ENCODE measurements at places on chromosomes 4 and X.

GRCh38 chrX:125205918-125206665 is 113.6 kb upstream of the TEX13C start:
- DNase-seq: peak; percentile 71

DNA sequence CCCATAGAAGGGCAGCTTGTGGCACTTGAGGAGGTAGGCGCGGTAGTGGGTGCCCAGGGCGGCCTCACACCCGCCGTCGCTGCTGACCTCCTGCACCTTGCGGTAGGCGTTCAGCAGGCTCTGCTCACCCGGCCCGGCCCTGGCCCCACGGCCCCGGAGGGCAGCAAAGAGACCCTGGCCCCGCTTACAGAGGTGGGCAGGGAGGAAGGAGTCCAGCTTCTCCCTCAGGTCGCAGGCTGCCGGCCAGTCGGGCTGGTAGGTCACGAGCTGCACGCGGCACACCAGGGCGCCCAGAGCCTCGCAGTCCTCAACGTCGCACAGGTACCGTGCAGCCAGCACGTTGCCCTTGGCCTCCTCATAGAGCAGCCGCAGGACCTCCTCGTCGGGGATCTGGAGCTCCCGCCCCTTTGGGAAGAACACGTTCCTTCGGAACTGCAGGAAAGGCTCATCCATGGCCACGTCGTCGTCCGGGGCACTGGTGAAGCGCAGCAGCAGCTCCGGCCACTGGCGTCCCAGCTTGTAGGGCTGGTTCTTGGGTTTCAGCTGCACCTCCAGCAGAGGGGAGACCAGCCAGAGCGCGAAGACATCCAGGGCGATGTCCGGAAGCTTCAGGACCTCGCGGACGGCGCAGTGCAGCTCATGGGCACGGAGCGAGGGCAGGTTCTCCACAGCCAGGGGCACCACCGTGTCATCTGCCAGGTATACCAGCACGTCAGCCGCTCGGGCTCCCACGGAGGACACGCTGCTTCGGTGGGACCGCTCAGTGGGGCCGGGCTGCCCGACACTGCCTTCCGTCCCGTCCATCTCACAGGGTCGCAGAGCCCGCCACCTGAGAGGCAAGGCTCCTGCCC is 17.1 kb upstream of the LAS1L start:
- DNase-seq: no peak

GRCh38 chr4:48275247-48275646 is 5.6 kb upstream of the TEC start:
- DNase-seq: no peak

- DNase-seq: no peak
Observed at GRCh38 chr4:90306810-90307209, 179.6 kb downstream of the CCSER1 start.

DNA sequence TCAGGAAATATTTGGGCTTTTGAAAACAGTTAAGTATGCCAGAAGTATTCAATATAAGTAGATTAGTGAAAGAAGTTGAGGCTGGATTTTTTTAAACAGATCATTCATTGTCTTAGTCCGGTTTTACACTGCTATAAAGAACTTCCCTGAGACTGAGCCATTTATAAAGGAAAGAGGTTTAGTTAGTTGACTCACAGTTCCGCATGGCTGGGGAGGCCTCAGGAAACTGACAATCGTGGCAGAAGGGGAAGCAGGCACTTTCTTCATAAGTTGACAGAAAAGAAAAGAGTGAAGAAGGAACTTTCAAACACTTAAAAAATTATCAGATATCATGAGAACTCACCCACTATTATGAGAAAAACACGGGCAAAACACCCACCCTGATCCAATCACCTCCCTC is 31.1 kb upstream of the CYLC1 start:
- DNase-seq: no peak

DNA sequence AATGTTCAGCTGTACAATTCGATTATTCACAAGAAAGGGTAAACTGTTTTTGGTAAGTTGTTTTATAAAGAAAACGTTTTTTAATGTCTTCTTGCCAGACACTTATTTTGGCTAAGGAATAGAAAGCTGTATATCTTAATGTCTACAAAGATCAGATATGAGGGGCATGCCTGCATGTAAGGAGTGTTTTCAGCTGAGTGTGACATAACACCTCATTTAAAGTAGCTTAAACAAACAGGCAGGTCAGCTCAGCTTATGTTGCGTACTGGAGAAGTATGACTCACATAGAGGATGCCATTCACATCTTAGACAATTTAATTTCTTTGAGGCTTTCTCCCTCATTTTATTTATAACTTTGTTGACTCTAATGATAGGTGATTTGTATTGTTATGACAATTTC is 30.4 kb downstream of the LAMTOR3 start:
- no peak for DNase-seq

DNA sequence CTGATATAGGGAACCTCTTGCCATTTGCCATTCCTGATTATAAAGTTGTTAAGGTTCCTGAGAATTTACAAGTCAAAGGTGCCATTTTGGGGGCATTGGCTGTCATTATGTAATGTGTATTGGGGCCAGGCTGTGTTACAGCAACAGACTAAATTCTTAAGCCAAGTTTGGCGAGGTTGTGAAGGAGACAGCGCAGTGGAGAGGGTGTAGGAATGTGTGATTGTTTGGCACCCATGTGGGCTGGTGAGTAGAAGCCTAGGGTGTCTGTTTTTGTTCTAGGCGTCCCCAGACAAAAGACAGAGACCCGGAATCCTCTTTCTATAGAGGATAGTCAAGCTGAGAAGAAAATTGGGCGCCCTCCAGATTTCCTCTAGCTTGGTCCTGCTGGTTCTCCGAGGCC is 2535.3 kb downstream of the PCDH7 start:
- no peak for DNase-seq

DNA sequence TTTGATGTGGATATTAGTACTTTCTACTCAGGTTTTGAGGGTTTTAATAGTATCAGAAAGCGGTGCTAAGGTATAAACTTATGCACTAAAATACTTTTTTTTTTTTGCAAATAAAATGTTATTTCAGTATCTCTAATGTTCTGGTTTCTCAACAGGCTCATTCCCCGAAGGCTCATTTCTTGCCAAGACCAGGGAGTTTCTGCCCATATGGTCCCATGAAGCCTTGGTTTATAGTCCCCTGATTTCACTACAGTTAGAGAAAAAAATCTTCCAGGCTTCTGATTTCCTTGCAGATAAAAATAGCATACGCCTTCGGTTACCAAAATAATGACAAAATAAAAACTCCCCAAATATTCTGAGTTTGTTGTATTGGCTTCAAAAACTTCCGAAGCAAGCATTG is 814.2 kb upstream of the PABPC4L start:
- no peak for DNase-seq

DNA sequence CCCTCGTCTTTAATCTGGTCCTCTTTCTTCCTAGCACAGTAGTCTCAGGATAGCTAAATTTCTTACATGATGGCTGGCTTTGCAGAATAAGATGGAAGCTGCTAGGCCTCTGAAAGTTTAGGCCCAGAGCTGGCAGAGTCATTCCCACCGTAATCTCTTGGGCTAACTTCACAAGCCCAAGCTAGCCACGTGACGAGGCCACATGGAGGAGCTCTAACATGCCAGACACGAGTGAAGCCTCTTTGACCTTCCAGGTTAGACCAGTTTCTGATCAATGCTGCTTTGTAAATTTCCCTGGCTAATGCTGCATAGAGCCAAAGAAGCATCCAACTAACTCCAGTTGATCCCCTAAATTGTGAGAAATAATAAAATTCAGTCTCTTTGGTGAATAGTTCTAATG is 9.5 kb upstream of the CENPE start:
- no peak for DNase-seq

- DNase-seq: no peak
Observed at GRCh38 chr4:147050356-147050765, 104.7 kb upstream of the TTC29 start.

GRCh38 chr4:84837751-84838150 is 128.7 kb downstream of the WDFY3 start:
- no peak for DNase-seq

- DNase-seq: no peak
Observed at GRCh38 chrX:17012465-17012864, 66.0 kb downstream of the REPS2 start.

DNA sequence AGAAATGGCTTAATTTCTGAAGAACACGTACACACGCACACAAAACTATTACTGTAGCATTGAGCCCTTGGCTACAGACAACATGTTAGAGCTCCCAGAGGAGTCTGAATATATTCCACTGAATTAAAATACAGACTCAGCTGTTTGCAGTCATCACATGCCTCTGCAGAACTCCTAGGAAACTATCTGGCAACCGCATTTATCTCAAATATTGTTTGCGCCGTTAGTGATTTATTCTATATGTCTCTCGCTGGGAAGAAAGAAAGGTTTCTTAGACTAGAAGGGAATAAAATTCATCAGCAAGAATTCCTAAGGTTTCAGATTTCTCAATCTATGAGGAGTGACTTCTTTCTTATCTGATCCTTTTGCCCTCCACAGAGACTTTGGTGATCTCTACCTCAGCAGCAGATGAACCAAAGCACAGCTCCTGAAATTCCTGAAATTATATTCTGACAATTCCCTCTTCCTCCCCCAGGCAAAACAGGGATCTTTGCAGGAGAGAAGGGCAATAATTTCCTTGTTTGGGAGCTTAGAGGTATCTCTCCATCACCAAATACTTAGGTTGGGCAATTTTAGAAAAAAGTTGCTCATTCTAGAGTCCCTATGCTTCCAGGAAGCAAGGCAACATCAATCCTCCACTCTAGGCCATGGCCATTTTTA is 199.2 kb downstream of the APBB2 start:
- no peak for DNase-seq

DNA sequence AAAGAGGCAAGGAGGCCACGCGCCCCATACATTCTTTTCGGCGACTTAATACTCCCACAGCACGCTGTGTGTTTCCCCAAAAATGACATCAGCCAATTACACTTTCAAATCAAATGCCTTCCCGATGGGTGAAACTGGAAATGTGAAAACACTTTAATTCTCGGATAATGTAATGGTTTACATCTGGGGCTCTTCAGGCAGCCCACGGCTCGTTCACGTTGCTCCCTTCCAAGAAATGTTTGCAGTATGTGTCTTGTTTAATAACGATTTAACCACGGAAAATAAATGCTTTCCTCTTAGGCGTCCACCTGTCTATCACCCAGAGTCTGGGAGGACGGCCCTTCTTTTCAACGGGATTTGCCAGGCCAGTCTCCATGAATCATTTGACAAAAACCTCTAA is 272.5 kb downstream of the SHOX start:
- no peak for DNase-seq

DNA sequence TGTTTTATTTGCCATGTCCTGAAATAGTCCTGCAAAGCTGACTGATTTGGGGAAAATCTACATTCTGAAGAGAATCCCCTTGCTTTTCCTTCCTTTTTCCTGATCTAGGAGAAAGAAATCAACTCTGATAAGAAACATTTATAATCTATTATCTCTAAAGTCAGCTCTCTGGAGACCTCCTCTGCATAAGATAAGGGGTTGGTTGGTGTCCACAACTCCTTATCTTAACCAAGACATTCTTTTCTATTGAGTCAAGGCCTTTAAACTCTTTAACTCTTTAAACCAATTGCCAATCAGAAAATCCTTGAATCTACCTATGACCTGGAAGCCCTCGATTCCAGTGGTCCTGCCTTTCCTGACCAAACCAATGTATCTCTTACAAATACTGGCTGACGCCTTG is 373.6 kb upstream of the RASGEF1B start:
- no peak for DNase-seq

DNA sequence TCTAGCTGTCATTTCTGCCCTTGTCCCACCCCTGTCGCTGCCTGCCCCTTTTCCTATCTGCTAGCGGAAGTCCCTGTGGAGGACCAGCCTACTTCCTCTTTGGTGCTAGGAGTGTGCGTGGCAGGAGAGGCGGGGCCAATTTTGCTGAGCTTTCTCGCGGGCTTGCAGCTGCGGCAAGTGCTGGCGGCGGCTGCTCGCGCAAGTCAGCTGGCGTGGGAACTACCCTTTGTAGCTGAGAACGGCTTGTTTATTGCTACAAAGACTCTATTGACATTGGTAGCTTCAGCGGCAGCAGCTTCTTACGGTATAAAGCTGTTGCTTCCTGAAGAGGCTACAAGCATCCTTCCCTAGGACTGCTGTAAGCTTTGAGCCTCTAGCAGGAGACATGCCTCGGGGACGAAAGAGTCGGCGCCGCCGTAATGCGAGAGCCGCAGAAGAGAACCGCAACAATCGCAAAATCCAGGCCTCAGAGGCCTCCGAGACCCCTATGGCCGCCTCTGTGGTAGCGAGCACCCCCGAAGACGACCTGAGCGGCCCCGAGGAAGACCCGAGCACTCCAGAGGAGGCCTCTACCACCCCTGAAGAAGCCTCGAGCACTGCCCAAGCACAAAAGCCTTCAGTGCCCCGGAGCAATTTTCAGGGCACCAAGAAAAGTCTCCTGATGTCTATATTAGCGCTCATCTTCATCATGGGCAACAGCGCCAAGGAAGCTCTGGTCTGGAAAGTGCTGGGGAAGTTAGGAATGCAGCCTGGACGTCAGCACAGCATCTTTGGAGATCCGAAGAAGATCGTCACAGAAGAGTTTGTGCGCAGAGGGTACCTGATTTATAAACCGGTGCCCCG is at the start of gene MAGEH1:
Gene MAGEH1 (plus strand): TSS at position 138 of the 843 bp plus-strand sequence. CDS start 248 bp downstream, at position 386.
- DNase-seq: no peak

- no peak for DNase-seq
Observed at GRCh38 chr4:139153411-139154133, 23.4 kb downstream of the ELF2 start.

All from NCI-H446 (cell line).